ENCODE measurements at places on chromosomes 7 and 10. TPM values are rescaled to one million over a fixed set of nuclear protein-coding genes. Genes with fewer than 3 reads are reported as not detected.

Gene OR2AE1
- total RNA-seq, result 1.3 TPM

Gene NXPH1
- not detected for total RNA-seq

Gene IMPDH1
- total RNA-seq, result 42.3 TPM

Gene LRRD1
- not detected for total RNA-seq

Gene TAS2R41
- not detected for total RNA-seq

Gene TMEM176A
- total RNA-seq, result not detected

- H3K36me3 ChIP-seq, result no peaks in the 10 kb centered on the region
- no peak overlapping the region for H3K27ac ChIP-seq
- no peaks in the 10 kb centered on the region for H3K27me3 ChIP-seq
- H3K4me1 ChIP-seq, result no peaks in the 10 kb centered on the region
- DNase-seq, result no peak
These were observed 134.1 kb downstream of the GFRA1 start for GRCh38 chr10:116138897-116139296.

- H3K36me3 ChIP-seq, result no peaks in the 10 kb centered on the region
- H3K27ac ChIP-seq, result no peak overlapping the region
- no peak for DNase-seq
- peaks cover 23% of the 10 kb centered on the region for H3K4me1 ChIP-seq
- no peaks in the 10 kb centered on the region for H3K27me3 ChIP-seq
- H3K4me3 ChIP-seq, result no peak overlapping the region
These were observed 2.7 kb upstream of the AOAH start for GRCh38 chr7:36726806-36727503.

GRCh38 chr10:34791947-34792346 lies 23.1 kb downstream of the PARD3 start:
- no peaks in the 10 kb centered on the region for H3K36me3 ChIP-seq
- peaks cover 3% of the 10 kb centered on the region for H3K27me3 ChIP-seq
- H3K4me3 ChIP-seq, result no peak overlapping the region
- no peak overlapping the region for H3K27ac ChIP-seq
- no peak for DNase-seq

DNA sequence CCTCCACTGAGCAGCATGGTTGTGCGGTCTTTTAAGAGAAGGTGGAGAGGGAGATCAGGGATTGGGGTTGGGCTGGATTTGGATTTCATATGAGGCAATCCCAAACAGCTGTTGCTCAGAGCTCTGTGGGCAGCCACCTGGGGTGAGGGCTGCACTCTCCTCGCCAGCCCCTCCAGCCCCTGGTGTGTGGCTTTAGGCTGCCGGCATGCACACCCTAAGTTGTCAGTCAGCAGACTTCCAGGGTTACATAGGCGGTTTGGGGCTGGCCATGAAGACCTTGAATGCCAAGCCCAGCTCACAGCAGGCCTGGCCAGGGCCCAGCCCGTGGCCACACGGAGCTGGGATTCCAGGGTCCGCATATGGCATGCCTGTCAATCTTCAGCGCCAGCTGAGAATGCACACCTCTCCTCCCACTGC lies 54.8 kb downstream of the ZMIZ1 start:
- H3K36me3 ChIP-seq, result no peaks in the 10 kb centered on the region
- no peaks in the 10 kb centered on the region for H3K4me1 ChIP-seq
- no peak for DNase-seq
- no peak overlapping the region for H3K27ac ChIP-seq
- no peaks in the 10 kb centered on the region for H3K27me3 ChIP-seq
- H3K4me3 ChIP-seq, result no peak overlapping the region

GRCh38 chr7:37249240-37249639 lies 199.4 kb downstream of the ELMO1 start:
- peaks cover 15% of the 10 kb centered on the region for H3K4me1 ChIP-seq
- no peak for DNase-seq
- no peak overlapping the region for H3K4me3 ChIP-seq
- no peak overlapping the region for H3K27ac ChIP-seq

DNA sequence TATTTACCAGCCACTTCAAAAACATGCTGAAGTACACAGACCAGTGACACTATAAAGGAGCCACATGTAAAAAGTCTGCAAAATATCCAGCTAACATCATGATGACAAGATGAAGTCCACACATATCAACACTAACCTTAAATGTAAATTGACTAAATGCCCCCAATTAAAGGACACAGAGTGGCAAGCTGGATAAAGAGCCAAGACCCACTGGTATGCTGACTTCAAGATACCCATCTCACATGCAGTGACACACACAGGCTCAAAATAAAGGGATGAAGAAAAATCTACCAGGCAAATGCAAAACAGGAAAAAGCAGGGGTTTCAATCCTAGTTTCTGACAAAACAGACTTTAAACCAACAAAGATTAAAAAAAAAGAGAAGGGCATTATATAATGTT lies 12.9 kb upstream of the C10orf88 start:
- H3K36me3 ChIP-seq, result peaks cover 2% of the 10 kb centered on the region
- H3K27ac ChIP-seq, result no peak overlapping the region
- H3K4me3 ChIP-seq, result no peak overlapping the region

- H3K4me1 ChIP-seq, result peaks cover 2% of the 10 kb centered on the region
- H3K36me3 ChIP-seq, result no peaks in the 10 kb centered on the region
- no peak overlapping the region for H3K4me3 ChIP-seq
These were observed 331.4 kb upstream of the MGMT start for GRCh38 chr10:129135624-129136023.

DNA sequence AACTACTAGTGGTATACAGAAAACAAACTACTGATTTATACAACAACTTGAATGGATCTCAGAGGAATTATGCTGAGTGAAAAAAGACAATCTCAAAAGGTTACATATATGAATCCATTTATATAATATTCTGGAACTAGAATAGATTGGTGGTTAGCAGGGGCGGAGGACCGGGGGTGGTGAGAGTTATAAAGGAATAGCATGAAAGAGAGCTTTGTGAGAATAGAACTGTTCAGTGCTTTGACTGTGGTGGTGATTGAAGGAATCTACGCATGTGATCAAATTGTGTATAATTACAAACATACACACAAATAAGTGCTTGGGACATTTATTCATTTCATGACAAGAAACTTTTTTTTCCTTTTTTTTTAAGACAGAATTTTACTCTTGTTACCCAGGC lies 19.6 kb downstream of the RAB19 start:
- no peak overlapping the region for H3K4me3 ChIP-seq
- DNase-seq, result no peak
- H3K27ac ChIP-seq, result no peak overlapping the region
- H3K36me3 ChIP-seq, result no peaks in the 10 kb centered on the region
- H3K4me1 ChIP-seq, result no peaks in the 10 kb centered on the region

DNA sequence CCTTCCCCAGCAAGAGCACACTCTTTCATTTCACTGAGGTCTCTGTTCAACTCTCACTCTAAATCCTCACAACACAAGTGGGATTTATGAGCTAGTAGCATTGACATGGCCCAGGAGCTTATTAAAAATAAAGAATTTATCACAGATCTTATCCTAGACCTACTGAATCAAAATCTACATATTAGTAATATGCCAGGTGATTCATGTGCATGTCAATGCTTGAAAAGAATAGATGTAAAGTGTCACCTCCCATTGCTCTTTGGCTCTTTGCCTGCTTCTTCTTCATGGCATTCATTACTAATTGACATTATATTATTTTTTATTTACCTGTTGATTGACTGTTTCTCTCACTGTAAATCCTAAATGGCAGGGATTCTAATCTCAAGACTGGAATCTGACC lies 459.2 kb upstream of the LRRTM3 start:
- no peak overlapping the region for H3K4me3 ChIP-seq
- H3K4me1 ChIP-seq, result no peaks in the 10 kb centered on the region
- H3K36me3 ChIP-seq, result no peaks in the 10 kb centered on the region
- DNase-seq, result no peak
- H3K27me3 ChIP-seq, result no peaks in the 10 kb centered on the region
- no peak overlapping the region for H3K27ac ChIP-seq

DNA sequence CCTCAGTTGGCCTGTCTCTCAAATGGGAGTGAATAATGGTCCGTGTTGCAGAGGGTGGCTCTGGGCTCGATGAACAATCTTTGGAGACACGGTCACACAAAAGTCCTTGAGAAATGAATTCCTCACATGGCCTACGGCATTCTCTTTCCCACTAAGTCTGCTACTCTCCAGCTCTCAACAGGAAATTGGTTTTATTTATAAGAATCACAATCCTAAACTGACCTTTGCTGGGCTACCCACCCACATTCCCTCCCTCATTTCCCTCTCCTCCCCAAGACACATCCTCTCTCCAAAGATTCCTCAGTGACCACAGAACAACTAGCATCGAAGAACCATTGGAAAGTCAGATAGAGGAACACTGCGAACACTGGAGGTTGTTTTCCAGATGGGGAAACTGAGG lies 4.7 kb downstream of the AFAP1L2 start:
- no peak for DNase-seq
- no peaks in the 10 kb centered on the region for H3K36me3 ChIP-seq
- H3K27ac ChIP-seq, result no peak overlapping the region
- peaks cover 9% of the 10 kb centered on the region for H3K4me1 ChIP-seq
- H3K27me3 ChIP-seq, result peaks cover 64% of the 10 kb centered on the region

DNA sequence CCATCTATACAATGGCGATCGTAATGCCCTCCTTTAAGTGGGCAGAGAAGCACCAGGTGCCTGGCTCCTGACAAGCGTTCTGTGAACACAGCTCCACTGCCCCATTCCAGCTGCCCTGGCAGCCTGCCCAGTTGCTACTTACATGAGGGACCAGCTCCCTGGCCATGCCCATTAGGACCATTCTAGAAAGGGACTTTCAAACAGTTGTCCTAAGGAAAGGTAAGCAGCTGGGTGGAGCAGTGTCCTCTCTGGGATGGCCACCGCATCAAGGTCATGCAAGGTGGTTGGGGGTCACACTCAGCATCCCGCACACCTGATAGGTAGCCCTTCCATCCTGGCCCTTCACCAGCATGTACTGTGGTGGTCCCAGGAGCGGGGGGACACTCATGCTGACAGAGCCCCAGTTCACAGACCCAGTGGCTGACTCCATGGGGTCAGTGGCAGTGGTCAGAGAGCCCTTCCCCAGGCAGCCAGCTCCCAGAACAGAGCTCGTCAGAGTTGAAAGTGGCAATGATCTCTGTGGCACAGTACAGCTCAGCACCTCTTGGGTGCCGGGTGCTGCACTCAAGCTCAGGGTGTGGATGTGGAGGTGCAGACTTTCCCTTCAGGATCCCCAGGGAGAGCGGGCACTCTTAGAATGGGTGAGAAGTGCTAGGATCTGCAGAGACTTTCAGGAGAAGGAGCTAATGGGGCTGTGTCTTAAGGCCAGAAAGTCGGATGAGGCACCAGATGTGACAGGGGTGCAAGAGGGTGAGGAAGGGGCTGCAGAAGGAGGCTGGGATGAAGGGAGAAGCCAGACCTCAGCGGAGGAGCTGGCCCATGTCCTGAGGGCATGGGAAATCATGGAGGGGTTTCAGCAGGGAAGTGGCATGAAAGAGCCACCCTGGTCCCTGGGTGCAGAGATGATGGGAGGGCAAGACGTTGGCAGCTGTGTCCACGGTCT lies 10.9 kb downstream of the MMRN2 start:
- H3K36me3 ChIP-seq, result no peaks in the 10 kb centered on the region
- no peak overlapping the region for H3K27ac ChIP-seq
- no peak overlapping the region for H3K4me3 ChIP-seq
- H3K27me3 ChIP-seq, result peaks cover 5% of the 10 kb centered on the region
- H3K4me1 ChIP-seq, result no peaks in the 10 kb centered on the region

DNA sequence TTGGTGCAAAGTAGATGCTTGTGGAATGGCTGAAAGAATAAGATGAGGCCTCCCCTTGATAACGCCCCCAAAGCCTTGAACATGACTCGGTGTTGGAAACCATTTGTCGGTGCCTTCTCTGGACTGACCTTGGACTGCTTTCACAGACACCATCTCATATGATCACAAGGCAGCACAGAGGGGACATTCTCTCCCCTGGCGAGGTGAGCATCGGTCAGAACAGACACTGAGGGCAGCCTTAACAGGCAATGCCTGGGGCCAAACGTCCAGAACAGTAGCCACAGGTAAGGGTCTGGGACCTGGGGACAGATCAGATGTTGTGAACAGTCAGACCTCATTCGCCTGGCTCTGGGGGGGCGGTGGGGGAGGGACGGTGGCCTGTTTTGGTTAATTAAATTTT lies 2.8 kb upstream of the TRRAP start:
- peaks cover 3% of the 10 kb centered on the region for H3K27me3 ChIP-seq
- H3K36me3 ChIP-seq, result peaks cover 4% of the 10 kb centered on the region
- H3K4me1 ChIP-seq, result peaks cover 24% of the 10 kb centered on the region
- no peak overlapping the region for H3K4me3 ChIP-seq

Measured in activated B cell treated with CpG ODN at 0.5 μM for 24 hours (primary cell).